ENCODE measurements at places on chromosomes 1 and 21.

DNA sequence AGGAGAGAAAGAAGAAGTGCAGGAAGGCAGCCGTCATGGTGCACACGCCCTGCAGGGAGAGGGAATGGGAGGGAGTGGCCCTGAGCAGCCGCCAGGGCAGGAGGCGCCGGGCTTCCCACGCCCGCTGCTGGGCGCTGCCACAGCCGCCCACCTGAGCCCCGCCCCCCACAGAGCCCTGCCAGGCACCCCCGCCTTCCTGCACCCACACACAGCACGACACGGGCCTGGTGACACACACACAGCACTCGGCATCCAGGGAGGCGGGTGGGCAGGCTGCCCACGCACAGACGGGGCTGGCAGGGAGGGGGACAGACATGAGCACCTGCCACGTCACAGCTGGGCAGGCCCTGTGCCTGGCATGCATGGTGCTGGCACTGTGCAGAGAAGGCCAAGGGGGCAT lies 27.5 kb downstream of the ADGRB2 start:
- no peak for DNase-seq

- DNase-seq: no peak
Observed at GRCh38 chr1:12712076-12712475, 3.8 kb upstream of the AADACL3 start.

GRCh38 chr21:42750737-42751530 lies 97.5 kb downstream of the PDE9A start:
- DNase-seq: no peak

DNA sequence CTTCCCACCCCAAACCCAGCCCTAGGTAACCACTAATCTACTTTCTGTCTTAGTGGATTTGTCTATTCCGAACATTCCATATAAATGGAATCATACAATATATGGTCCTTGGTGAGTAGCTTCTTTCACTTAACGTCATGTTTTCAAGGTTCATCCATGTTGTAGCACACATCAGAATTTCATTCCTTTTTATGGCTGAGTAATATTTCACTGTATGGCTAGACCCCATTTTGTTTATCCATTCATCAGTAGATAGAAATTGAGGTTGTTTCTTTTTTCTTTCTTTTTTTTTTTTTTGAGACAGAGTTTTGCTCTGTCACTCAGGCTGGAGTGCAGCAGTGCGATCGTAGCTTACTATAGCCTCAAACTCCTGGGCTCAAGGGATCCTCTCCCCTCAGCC lies 3.2 kb downstream of the SPATA21 start:
- DNase-seq: no peak

DNA sequence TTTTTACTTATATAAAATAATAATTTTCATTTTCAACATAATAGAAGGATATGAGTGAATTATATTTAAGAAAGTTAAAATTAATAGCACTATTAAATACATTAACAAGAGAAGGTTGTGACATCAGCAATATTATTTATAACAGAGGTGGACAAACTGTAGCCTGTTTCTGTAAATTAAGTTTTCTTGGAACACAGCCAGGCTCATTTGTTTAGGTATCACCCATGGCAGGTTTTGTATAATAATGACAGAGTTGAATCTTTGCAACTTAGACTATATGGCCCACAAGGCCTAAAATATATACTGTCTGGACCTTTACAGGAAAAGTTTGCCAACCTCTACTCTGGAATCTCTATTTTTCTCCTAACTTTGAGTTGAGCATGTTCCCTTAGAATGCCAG lies 42.8 kb upstream of the CACYBP start:
- no peak for DNase-seq

GRCh38 chr1:76073481-76073880 lies 1.1 kb upstream of the ST6GALNAC3 start:
- peak; percentile 83 for DNase-seq

- no peak for DNase-seq
Observed at GRCh38 chr1:94552071-94552586, 10.6 kb upstream of the F3 start.

DNA sequence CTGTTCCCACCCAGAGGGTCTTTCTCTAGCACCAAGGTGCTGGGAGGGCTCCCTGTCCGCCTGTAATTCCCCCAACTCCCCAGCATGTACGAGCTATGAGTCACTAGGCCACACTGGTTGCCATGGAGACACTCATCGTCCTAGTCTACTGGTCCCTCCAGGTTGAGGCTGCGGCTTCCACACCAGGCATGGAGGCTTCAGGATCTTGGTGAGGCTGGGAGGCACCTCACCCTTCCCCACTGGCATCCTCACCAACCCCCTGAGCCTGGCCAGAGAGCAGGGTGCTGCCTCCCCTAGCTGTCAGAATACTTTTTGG lies 75.6 kb upstream of the KAZN start:
- peak; percentile 43 for DNase-seq

DNA sequence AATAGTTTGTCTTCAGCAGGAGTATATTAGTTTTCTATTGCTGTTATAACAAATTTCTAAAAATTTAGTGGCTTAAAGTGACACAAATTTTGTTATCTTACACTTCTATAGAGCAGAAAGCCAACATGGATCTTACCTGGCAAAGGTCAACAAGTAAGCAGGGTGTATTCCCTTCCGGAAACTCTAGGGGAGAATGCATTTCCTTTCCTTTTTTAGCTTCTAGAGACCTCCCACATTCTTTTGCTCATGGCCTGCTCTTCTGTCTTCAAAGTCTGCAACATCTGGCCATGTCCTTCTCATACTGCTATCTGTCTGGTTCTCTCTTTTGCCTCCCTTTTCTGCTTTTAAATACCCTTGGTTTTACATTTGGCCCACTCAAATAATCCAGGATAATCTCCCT lies 242.6 kb downstream of the ZNF648 start:
- no peak for DNase-seq

DNA sequence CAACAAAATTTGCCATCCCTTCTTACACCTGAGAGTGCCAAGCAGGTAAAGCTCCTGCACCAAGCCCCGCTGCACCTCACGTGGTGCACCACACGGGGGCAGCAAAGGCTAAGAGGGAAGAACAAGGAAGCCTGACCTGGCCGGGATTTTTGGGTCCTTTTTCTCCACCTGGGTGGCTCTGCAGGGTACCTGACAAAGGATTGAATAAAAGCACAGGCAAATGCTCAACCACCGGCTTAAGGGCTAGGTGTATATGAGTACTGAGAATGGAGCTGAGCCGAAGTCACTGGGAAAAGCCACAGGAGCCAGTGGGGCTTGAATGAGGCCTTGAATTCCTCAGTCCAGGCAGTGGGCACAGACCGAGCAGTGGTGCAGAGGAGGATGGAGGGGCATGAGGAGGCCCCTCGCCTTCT lies 36.4 kb downstream of the ZNF697 start:
- peak; percentile 72 for DNase-seq

- DNase-seq: no peak
Observed at GRCh38 chr1:234956821-234957329, 171.8 kb downstream of the TOMM20 start.

GRCh38 chr1:72485801-72486200 lies 203.5 kb upstream of the NEGR1 start:
- DNase-seq: peak; percentile 43

- no peak for DNase-seq
Observed at GRCh38 chr1:100313382-100313781, 38.9 kb upstream of the CDC14A start.

GRCh38 chr1:90381598-90381997 lies 335.5 kb downstream of the BARHL2 start:
- no peak for DNase-seq

- no peak for DNase-seq
Observed at GRCh38 chr1:230709619-230710542, 4.0 kb downstream of the AGT start.
